ENCODE measurements at places on chromosomes 5 and 9. TPM values are rescaled to one million over a fixed set of nuclear protein-coding genes. Genes with fewer than 3 reads are reported as not detected.

C5orf58 gene
- not detected for total RNA-seq

PLCXD3 gene
- total RNA-seq: not detected

RMRP gene
- total RNA-seq: 30,969 TPM

GRCh38 chr9:131335368-131335755, 45.8 kb downstream of the PLPP7 start:
- H3K36me3 ChIP-seq: no peaks in the 10 kb centered on the region
- DNase-seq: no peak
- no peak overlapping the region for H3K4me3 ChIP-seq
- H3K27ac ChIP-seq: no peak overlapping the region

DNA sequence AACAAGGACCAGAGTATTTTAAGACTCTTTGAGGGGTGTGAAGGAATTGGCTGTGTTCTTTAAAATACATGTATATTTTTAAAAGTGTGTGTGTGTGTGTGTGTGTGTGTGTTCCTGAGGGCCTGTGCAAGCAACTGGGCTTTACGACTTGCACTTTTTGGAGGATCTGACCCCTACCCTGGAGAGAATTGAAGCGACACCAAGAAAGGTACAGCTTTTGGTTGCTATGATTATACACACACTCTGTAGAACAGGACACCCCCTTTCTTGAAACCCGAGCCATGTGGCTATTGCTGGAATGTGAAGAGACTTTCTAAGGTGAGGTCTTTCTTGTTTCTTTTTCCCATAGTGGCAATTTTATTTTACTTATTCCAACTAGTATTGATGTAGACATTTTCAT, 988 bp downstream of the SHISAL2B start:
- H3K27me3 ChIP-seq: 0 out of 2 replicates have a peak, but pooled peaks cover 5% of the 10 kb centered on the region
- no peak overlapping the region for H3K27ac ChIP-seq
- no peak overlapping the region for H3K4me3 ChIP-seq

GRCh38 chr5:9497347-9497746, 48.5 kb downstream of the SEMA5A start:
- no peaks in the 10 kb centered on the region for H3K4me1 ChIP-seq
- no peak overlapping the region for H3K4me3 ChIP-seq
- no peaks in the 10 kb centered on the region for H3K27me3 ChIP-seq
- H3K27ac ChIP-seq: no peak overlapping the region
- DNase-seq: no peak
- no peaks in the 10 kb centered on the region for H3K36me3 ChIP-seq

- DNase-seq: no peak
- no peaks in the 10 kb centered on the region for H3K4me1 ChIP-seq
- no peaks in the 10 kb centered on the region for H3K36me3 ChIP-seq
- H3K4me3 ChIP-seq: no peak overlapping the region
These were observed 44.8 kb downstream of the ACOT12 start for GRCh38 chr5:81349161-81349560.

DNA sequence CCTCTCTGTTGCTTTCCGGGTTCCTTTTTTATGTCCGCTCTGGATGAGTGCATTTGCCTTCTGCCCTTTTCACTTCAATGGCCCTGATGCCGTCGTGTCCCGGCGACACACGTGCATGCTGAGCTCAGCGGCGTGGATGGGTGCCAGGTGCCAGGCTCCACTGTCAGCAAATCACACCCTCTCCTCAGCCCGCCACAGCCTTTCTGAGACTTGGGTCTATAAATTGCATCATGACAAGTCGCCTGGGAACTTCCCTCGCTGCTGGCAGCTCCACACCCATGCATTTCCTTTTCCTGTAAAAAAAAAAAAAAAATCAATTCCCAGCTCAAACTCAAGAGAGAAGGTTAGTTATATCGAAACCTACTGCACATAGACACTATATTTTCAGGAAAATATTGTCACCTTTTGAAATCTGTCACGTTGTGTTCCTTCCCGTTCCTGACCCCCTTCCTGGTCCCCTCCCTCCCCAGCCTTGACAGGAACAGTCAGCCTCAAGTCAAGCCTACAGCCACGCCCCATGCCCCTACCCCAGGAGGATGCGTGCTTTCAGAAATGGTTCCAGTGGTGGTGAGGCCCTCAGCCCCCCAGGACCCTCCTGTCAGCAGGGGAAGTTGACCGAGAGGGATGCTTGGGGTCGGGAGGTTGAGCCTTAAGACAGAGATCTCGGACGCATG, 110.3 kb upstream of the PTCH1 start:
- no peak overlapping the region for H3K4me3 ChIP-seq
- H3K4me1 ChIP-seq: no peaks in the 10 kb centered on the region
- no peaks in the 10 kb centered on the region for H3K36me3 ChIP-seq
- H3K27ac ChIP-seq: no peak overlapping the region
- no peak for DNase-seq
- no peaks in the 10 kb centered on the region for H3K27me3 ChIP-seq
